Mesothelial cell of epicardium (in vitro differentiated cells): ENCODE measurements at places on chromosomes 11 and 22. TPM values are rescaled to one million over a fixed set of nuclear protein-coding genes. Genes with fewer than 3 reads are reported as not detected.

GRCh38 chr11:59705294-59705693 lies 8.4 kb downstream of the OR10V1 start:
- peaks cover 4% of the 10 kb centered on the region for H3K4me1 ChIP-seq
- H3K36me3 ChIP-seq, result no peaks in the 10 kb centered on the region
- no peaks in the 10 kb centered on the region for H3K27me3 ChIP-seq
- no peak overlapping the region for H3K4me3 ChIP-seq

GRCh38 chr11:10305262-10305963 lies 540 bp downstream of the ADM start:
- peaks cover 44% of the 10 kb centered on the region for H3K27me3 ChIP-seq
- peaks cover 32% of the 10 kb centered on the region for H3K4me1 ChIP-seq
- peak overlapping the region; percentile 56 for H3K27ac ChIP-seq
- no peak for DNase-seq
- H3K4me3 ChIP-seq, result peak overlapping the region; percentile 97

DNA sequence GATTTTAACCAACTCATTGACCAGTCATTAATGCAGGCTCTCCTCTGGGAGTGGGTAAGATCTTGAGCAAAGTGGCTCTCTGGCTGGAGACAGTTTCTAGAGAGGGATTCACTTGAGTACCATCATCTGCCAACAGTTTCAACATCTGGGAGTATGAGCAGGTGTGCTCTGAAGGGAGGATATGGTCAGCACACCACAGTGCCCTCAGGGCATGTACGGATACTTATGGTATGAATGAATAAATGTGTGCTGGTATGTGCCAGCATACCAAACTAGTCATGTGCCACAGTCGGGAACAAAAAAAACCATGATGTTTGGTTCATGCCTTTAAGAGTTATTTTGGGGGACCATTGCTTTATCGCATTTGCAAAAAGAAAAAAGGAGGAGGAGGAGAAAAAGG lies 1197.5 kb upstream of the TENM4 start:
- H3K27ac ChIP-seq, result no peak overlapping the region
- H3K4me3 ChIP-seq, result no peak overlapping the region
- DNase-seq, result no peak

- H3K4me1 ChIP-seq, result peaks cover 4% of the 10 kb centered on the region
- no peaks in the 10 kb centered on the region for H3K36me3 ChIP-seq
- no peak for DNase-seq
- peaks cover 48% of the 10 kb centered on the region for H3K27me3 ChIP-seq
- no peak overlapping the region for H3K27ac ChIP-seq
These were observed 275.5 kb downstream of the KIRREL3 start for GRCh38 chr11:126725043-126725442.

GRCh38 chr11:70397336-70397982 lies 870 bp upstream of the CTTN start:
- peak overlapping the region; percentile 88 for H3K4me3 ChIP-seq
- no peaks in the 10 kb centered on the region for H3K27me3 ChIP-seq
- DNase-seq, result no peak
- peak overlapping the region; percentile 92 for H3K27ac ChIP-seq
- peaks cover 18% of the 10 kb centered on the region for H3K4me1 ChIP-seq

GRCh38 chr11:122850076-122850631 lies 11.9 kb downstream of the CRTAM start:
- DNase-seq, result no peak
- no peak overlapping the region for H3K27ac ChIP-seq
- no peak overlapping the region for H3K4me3 ChIP-seq
- H3K4me1 ChIP-seq, result peaks cover 4% of the 10 kb centered on the region
- no peaks in the 10 kb centered on the region for H3K36me3 ChIP-seq

- H3K4me3 ChIP-seq, result no peak overlapping the region
- DNase-seq, result no peak
- H3K27me3 ChIP-seq, result no peaks in the 10 kb centered on the region
- H3K36me3 ChIP-seq, result no peaks in the 10 kb centered on the region
These were observed 97.8 kb downstream of the PKNOX2 start for GRCh38 chr11:125262194-125262829.

GRCh38 chr11:33773404-33773986 lies 825 bp downstream of the FBXO3 start:
- H3K4me3 ChIP-seq, result peak overlapping the region; percentile 87
- peaks cover 22% of the 10 kb centered on the region for H3K27me3 ChIP-seq
- peaks cover 8% of the 10 kb centered on the region for H3K36me3 ChIP-seq

- H3K27ac ChIP-seq, result no peak overlapping the region
- H3K4me1 ChIP-seq, result peaks cover 7% of the 10 kb centered on the region
- H3K4me3 ChIP-seq, result no peak overlapping the region
- H3K27me3 ChIP-seq, result no peaks in the 10 kb centered on the region
- no peak for DNase-seq
These were observed 1129.2 kb downstream of the TBC1D22A start for GRCh38 chr22:47891609-47892008.

Gene NXPE2
- 0.20 to 0.34 TPM (median 0.22 TPM) in 3 replicates for total RNA-seq

Gene SCGB1C1
- total RNA-seq, result not detected in 3 replicates

Gene MS4A4A
- total RNA-seq, result not detected in 3 replicates

Gene PDE2A
- 0.63 to 1.4 TPM (median 1.1 TPM) in 3 replicates for total RNA-seq

Gene OOSP2
- total RNA-seq, result not detected in 3 replicates

Gene CAVIN3
- total RNA-seq, result 15.3 to 16.4 TPM (median 16.3 TPM) in 3 replicates

Gene GPHA2
- not detected in 3 replicates for total RNA-seq
